ENCODE measurements at places on chromosomes 13 and 19. TPM values are rescaled to one million over a fixed set of nuclear protein-coding genes. Genes with fewer than 3 reads are reported as not detected.

SHANK1 gene
- total RNA-seq: 0.15 TPM

TLE2 gene
- total RNA-seq: 24.6 TPM

OLFM2 gene
- total RNA-seq: 5.9 TPM

CGB5 gene
- total RNA-seq: not detected

GRCh38 chr13:114101358-114102130 lies 30.9 kb downstream of the RASA3 start:
- DNase-seq: peak; percentile 59

- no peak for DNase-seq
Measured at GRCh38 chr19:18980432-18981020, 39.5 kb upstream of the HOMER3 start.

GRCh38 chr13:26679411-26680122 lies 81.0 kb downstream of the GPR12 start:
- no peak for DNase-seq

DNA sequence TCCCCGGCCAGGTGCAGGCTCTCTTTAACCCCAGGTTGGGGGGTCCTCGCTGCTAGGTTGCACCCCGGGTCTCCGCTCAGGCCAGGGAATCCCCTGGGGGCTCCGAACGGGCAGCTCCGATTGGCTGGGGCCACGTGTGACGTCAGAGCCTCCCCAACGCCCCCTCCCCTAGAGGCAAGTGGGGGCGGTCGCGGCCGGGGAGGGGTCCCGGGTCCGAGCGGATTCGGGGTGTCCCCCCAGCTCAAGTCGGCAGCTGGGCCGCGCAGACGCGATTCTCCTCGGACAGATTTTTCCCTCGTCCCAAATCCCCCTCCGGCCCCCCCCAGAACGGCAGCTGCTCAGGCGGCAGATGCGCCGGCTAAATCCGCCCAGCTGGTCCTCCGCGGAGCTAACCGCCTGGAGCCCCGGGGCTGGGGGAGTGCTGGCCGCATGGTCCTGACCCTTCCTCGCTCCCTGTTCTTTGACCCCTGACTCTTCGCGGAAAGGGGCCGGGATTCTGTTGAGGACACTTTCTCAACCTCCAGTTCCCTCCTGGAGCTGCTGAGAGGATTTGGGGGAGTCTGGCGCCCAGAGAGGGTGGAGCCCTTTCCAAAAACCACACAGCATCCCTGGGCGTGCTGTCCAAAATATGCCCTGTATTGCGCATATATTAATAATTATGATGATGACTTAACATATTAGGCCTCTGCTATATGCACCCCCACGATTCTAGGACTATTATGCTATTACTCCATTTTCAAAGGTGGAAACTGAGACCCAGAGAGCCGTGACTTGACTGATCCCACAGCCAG lies 25.4 kb upstream of the SEMA6B start:
- DNase-seq: no peak

DNA sequence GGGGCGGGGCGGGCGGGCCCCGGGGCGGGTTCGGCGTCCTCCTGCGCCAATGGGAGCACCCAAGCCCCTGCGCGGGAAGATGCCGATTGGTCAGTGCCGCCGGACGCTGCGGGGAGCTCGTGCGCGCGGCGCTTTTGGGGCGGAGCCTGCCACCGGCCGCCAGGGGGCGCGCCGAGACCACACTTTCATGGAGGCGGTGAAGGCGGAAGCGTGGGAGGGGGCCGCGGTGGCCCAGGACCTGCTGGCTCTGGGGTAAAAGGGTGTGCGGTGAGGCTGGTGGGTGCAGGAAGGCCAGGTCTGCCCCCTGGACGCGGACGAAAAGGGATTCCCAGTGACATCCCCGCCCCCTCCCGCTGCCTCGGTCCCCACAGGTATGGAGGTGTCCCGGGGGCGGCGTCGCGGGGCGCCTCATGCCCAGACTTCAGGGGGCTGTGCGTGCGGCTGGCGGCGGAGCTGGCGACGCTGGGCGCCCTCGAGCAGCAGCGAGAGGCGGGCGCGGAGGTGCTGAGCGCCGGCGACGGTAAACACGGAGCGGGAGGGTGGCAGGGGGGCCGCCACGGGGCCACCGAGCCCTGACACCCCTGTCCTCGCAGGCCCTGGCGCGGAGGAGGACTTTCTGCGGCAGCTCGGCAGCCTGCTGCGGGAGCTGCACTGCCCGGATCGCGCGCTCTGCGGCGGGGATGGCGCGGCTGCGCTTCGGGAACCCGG lies at the start of gene FAM98C:
Gene FAM98C (plus strand): TSS at position 127 of the 708 bp plus-strand sequence. CDS start 61 bp downstream, at position 188.
- peak; percentile 99 for DNase-seq

GRCh38 chr13:51643882-51644281 lies 59.6 kb downstream of the WDFY2 start:
- DNase-seq: no peak

DNA sequence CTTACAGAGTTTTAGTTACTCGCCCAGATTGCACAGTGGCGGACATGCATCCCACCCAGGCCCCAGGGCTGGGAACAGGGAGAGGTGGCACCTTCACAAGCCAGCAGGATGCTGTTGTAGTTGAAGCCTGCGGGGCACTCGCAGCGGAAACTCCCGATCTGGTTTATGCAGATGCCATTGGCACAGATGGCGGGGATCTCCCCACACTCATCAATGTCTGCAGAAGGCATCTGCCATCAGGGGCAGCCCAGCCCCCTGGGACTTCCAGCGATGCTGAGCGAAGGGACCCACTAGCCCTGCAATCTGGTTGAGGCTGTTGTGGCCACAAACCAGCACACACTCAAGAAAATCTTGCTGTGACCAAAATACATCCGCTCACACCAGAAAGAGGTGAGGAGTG lies 44.6 kb downstream of the CCL25 start:
- DNase-seq: no peak

- DNase-seq: no peak
Measured at GRCh38 chr13:73938372-73939070, 195.7 kb downstream of the KLF12 start.

DNA sequence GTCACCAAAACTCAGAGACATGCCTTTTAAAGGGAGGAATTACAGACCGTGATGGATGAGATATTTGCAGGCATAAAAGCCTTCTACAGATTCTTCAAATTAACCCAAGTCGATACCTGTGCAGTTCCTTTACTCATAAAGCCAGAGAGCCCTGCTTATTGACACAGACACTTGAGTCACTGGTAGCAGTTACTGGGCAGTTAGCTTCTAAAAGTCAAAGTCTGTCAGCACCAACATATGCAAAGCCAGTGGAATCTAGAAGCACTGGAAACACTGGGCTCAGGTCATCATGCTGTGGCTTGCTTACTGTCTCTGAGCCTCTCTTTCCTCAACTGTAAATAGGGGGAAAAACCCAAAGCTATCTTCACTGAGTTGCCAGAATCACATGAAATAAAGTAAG lies 25.7 kb upstream of the LRCH1 start:
- DNase-seq: no peak

DNA sequence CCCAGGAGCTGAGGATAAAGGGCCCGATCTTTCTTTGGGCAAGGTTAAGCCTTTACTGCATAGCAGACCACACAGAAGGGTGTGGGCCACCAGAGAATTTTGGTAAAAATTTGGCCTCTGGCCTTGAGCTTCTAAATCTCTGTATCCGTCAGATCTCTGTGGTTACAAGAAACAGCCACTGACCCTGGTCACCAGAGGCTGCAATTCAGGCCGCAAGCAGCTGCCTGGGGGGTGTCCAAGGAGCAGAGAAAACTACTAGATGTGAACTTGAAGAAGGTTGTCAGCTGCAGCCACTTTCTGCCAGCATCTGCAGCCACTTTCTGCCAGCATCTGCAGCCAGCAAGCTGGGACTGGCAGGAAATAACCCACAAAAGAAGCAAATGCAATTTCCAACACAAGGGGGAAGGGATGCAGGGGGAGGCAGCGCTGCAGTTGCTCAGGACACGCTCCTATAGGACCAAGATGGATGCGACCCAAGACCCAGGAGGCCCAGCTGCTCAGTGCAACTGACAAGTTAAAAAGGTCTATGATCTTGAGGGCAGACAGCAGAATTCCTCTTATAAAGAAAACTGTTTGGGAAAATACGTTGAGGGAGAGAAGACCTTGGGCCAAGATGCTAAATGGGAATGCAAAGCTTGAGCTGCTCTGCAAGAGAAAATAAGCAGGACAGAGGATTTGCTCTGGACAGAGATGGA lies 8.4 kb upstream of the CEACAM19 start:
- no peak for DNase-seq

- DNase-seq: peak; percentile 92
Measured at GRCh38 chr13:27792393-27793218, at the start of gene GSX1. Gene GSX1, plus strand, starts transcription at chr13:27792483. Its CDS starts 208 bp downstream, at chr13:27792691.

- no peak for DNase-seq
Measured at GRCh38 chr13:40146611-40147117, 491.2 kb downstream of the COG6 start.

DNA sequence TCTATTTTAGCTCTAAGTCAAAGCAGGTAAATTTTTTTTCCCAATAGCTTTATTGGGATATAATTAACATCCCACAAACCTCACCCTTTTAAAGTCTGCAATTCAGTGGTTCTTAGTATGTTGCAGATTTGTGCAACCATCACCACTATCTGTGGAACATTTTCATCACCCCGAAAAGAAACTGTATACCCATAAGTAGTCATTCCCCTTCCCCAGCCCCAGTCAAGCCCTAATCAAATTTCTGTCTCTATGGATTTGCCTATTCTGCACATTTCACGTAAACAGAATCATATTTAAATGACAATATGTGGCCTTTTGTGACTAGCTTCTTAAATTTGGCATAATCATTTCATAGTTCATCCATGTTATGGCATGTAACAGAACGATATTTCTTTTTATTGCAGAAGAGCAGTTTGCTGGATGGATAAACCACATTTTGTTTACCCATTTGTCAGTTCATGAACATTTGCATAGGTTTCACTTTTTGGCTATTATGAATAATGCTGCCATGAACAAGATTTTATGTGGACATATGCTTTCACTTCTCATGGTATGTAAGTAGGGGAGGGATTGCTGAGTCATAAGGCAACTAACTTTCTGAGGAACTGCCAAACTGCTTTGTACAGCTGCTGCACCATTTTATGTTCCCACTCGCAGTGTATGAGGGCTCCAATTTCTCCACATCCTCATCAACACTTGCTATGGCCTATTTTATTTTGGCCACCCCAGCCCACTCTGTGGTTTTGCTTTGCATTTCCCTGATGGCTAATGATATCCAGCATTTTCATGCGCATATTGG lies 10.9 kb downstream of the SLC46A3 start:
- DNase-seq: no peak

DNA sequence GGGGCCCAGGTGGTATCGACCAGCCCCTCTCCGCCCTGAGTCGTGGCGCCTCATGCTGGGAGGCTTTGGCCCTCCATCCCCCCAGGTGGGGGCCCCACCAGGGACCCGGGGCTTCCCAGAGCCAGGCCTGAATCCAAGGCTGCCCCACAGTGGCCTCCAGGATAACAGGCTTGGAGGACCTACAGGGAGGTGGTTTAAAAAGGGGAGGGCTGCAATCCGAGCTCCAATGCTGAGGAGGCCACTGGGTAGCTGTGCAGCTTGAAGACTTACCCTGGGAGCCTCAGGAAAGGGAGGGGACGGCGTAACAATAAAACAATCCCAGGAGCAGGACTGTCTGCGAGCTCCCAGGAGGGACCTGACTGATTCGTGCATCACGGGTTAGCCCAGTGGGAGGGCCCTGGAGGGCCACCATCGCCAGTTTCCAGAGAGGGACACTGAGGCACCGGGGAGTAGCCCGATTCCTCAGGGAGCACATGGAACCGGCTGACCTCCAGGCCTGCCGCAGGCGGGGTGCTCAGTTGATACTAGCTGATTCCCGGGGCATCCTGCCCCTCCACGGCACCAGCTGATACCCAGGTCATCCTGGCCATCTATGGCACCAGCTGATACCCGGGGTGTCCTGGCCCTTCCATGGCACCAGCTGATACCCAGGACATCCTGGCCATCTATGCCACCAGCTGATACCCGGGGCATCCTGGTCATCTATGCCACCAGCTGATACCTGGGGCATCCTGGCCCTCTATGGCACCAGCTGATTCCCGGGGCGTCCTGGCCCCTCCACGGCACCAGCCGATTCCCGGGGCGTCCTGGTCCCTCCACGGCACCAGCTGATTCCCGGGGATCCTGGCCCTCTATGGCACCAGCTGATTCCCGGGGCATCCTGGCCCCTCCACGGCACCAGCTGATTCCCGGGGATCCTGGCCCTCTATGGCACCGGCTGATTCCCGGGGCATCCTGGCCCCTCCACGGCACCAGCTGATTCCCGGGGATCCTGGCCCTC lies 3.7 kb upstream of the C2CD4C start:
- peak; percentile 67 for DNase-seq

DNA sequence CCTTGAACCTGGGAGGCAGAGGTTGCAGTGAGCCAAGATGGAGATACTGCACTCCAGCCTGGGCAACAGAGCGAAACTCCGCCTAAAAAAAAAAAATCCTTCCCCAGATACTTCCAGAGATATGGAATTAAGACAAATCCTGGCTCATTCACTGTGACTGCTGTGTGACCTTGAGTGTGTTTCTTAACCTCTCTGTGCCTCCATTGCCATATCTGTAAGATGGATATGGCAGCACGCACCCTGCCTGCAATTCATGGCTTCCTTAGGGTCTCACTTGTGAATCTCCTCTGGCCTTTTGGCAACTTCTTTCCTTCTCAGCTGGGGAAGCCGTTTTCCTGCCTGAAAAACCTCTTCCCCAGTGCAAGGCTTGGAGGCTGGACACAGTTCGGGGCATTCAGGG lies 33.8 kb upstream of the ONECUT3 start:
- no peak for DNase-seq

DNA sequence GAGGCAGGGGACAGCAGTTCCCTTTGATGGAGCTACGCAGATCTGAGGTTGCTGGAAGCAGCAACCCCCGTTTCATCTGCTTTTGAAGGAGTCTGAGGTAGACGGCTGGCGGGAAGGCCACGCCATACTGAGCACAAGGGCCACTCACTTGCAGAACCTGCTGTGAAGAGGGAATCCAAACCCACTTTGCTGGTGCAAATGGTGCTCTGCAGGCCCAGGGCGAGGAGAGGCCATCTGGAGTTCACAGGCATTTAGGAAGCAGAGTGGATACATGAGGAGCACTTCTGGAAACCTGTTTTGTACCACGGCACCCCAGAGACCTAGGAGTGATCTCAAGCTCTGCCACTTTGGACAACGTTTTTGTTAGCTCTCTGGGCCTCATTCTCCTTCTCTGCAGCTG lies 227.8 kb downstream of the UQCRFS1 start:
- DNase-seq: no peak

DNA sequence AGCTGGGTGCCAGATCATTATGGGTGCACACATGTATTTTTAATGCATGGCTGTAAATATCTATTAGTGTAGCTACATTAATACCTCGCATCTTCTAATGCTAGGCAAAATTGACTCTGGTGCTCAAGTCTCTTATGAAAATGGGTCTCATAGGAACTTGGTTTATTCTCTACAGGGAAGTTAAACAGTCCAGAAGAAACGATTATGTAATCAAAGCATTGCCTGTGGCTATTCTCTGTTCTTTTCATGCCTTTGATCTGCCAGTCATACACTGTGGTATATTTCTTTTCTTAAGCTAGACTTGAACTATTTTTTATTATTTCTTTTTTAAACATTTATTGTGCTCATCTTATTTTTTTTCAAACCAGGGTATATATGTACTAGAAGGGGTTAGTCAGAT lies 1015.0 kb downstream of the SLITRK1 start:
- DNase-seq: no peak
